ENCODE measurements at places on chromosomes 13 and 19.

DNA sequence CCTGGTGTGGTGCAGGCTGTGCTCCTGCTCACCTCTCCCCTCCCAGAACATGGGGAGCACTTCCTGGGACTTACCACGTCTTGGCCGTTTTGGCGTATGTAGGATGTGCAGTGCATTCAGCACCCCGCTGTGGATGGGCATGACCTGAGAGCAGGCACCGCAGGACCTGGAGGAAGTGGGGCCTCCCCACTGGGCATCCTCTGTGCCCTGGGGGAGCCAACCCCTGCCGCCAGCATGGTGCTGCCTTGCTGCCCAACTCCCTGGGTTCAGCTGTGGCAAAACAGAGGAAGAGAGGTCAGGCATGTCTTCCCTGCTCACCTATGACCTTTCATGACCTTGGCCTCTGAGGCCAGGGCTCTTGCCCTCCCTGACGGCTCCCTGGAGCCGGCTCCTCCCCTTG, 103.5 kb downstream of the RAB20 start:
- no peak for DNase-seq

GRCh38 chr19:14567079-14567478, 4.8 kb downstream of the NDUFB7 start:
- DNase-seq: no peak

DNA sequence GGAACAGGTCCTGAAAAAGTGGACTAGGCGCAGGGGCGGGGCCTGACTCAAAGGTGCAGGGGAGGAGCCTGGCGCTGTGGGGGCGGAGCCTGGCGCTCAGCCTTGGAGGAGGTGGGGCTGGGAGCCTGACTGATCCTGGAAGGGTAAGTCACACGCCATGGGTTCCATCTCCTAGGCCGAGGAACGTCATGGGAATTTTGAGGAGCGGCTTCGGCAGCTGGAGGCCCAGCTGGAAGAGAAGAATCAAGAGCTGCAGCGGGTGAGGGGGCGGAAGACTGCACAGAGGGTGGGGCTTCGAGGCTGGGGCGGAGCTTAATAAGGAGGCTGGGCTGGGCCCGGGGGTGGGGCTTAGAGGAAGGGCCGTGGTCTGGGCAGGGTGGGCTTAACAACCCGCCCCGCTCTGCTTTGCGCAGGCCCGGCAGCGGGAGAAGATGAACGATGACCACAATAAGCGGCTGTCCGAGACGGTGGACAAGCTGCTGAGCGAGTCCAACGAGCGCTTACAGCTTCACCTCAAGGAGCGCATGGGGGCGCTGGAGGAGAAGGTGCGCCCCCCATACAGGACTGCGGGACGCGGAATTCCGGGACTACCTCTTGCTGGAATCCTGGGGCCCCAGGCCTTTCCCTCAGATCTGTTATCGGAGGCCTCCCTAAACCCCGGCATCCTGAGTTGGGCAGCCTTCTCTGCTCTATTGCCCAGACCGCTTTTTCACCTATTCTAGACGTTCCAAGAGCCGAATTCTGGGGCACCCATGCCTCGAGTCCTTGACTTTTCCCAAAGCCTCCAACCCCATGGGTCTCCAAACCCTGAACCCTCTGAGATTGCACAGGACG, 14.5 kb downstream of the PPFIA3 start:
- DNase-seq: no peak

DNA sequence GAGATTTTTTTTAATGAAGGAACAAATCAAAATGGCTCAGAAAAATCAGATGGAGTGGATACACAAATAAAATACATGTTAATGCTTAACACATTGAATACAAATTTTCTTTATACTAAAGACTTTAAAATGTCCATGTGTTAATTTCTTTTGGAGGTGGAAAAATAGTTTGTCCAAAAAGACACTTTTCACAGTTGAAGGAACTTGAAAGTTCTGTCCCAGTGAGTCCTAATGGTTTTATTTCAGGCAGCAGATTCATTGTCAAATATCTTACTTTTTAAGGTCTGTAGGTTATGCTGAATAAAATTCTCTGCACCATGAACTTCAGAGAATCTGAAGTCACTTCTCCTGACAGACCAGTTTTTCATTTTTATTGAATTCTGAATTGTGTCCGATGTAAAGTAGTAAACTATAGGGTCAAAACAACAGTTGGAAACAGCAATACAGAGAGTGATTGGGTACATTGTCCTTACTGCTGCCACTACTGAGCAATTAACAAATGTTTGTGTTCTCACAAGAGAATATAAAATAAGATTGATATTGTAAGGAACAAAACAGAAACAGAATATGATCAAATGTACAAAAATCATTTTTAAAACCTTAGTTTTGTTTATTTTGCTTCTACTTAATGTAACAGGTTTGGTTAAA, 1.6 kb downstream of the LPAR6 start:
- DNase-seq: no peak

DNA sequence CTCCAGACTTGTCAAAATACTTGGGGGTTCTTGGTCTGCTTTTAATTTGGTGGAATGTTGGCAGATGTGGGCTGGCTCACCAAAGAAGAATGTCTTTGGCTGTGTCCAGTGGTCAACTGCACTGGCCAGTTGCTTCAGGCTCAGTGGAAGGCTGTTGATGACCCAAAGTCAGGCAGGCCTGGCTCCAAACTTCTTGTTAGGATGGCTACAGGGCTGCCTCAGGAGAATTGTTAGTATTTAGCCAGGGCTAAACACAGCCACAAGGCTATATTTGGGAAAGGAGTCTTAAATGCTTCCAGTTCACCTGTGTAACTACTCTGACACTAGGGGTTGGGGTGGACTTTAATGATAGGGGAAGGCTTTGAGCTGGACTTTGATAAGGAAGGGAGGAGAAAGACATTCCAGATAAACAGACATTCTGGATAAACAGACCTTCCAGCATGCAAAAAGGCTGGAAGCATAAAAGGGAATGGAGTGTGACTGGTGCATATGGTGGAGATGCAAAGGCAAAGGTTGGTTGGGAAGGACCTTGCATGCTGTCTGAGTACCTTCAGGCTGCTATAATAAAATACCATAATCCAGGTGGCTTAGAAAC, 116.8 kb downstream of the FOXO1 start:
- no peak for DNase-seq

DNA sequence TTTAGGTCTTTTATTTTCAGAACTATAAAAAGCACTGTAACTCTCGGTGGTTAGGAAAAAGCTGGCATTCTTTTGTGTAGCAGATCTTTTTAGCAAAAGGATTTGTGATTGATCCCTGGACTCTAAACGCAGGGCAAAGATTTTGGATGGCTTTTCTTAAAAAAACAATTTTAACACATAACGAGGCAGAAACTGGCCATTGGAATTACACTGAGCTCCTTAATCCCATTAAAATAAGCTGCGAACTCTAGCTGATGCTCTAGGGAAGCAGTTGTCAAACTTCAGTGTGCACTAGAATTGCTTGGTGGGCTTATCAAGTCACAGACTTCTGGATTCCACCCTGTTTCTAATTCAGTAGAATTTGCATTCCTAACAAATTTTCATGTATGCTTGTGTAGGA, 33.8 kb upstream of the NDFIP2 start:
- no peak for DNase-seq

DNA sequence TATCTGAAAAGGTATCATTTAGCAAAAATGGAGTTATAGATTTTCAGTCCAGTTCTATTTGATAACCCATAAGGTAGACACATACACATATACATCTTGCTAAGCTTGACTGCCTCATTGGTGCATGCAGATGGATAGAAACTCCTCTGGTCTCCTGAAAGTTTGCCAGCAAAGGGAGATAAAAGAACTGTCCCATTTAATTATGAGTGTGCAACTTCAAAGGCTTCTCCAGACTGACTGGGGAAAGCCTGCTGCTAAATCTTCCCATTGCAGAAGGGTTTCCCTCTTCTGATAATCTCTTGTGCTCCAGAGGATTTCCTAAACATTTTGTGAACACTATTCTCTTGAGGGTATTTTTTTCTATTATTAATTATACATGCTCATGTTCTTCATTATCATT, 131.9 kb downstream of the ITGBL1 start:
- no peak for DNase-seq

DNA sequence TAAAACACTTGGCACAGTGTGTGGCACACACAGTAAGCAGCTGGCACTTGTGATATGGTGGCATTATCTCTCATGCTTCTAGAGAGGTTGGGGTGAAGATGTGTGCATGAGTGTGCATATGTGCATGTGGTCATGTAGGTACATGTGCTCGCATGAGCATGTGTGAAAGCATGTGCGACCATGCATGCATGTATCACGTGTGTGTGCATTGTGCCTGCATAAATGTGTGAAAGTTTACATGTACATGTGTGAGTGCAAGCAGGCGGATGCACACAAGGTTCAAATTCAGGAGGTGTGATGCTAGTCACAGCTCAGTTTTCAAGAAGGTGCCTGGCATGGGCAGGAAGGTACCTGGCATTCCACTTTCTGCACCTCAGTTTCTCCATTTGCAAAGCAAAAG, 59.0 kb upstream of the UQCRFS1 start:
- no peak for DNase-seq

DNA sequence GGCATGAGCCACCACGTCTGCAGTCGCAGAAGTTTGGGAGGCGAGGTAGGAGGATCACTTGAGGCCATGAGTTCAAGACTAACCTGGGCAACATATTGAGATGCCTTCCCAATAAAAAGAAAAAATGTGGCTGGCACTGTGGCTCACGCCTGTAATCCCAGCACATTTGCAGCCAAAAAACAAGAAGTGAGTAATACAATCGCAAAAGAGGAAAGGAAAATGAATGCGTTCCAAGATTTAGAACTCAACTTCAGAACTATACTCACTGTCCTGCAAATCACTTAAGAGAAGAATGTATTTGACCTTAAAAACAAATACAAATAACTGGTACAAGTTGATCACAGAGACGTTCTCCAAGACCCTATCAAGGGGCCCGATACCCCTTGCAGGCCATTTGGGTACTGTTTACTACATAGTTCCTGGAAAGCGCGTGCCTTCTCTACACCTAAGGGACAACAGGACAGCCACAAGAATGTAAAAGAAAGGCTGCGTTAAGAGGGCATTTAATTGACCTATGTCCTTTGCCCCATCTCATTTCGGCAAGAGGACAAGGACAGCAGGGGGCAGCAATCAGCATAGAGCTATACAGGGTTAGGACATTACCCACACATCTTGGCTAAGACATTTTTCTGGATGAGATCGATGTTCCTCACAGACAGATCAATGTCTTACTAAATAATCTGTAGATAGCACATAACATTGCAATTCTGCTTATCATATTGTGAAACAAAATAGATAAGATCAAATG, 41.3 kb downstream of the FLT3 start:
- no peak for DNase-seq

DNA sequence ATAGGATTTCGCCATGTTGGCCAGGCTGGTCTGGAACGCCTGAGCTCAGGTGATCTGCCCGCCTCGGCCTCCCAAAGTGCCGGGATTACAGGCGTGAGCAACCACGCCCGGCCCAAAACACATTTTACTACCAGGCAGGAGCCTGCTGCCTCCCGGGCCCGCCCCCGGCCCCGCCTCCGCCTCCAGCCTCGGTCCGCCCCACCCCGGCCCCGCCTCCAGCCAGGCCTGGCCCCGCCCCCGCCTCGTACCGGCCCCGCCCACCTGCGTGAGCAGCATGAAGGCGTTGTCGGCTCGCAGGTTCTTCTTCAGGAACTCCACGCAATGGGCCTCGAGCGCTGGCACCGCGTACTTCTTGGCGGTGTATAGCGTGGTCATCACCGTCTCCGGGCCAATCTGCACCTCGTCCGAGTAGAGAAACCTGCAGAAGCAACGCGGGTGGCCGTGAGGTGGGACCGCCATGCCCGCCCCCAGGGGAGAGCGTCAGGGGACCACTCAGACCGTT, 22.7 kb downstream of the BTBD2 start:
- no peak for DNase-seq

DNA sequence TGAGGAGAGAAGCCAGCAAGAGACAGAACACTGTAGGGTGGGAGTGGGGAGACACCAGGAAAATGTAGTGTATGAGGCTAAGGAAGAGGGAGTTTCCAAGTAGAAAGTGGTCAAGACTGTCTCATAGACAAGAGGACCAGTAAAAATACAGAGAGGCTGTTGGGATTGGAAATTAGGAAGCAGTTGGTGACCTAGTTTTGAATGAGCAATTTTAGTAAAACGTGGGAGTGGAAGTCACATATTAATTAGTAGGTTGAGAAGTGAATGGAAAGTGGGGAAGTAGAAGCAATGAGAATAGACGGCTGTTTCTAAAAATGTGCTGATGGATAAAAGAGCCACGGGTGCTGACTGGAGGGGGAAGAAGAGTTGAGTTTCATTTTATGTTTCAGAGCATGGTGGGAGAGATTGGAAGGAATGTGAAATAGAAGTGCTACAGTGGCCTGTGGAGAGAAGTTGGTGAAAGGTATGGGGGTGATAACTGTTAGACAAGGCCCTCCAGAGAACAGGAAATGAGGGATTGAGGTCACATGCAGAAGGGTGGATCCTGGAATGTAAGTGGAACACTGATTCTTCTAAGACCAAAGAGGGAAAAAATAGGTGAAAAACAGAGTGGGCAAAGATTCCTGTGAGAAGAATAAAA, 247.3 kb downstream of the MTUS2 start:
- DNase-seq: no peak

GRCh38 chr13:95382411-95382810, 81.2 kb upstream of the ABCC4 start:
- DNase-seq: no peak

GRCh38 chr19:48283908-48284307, 14.0 kb downstream of the ZNF114 start:
- DNase-seq: no peak

DNA sequence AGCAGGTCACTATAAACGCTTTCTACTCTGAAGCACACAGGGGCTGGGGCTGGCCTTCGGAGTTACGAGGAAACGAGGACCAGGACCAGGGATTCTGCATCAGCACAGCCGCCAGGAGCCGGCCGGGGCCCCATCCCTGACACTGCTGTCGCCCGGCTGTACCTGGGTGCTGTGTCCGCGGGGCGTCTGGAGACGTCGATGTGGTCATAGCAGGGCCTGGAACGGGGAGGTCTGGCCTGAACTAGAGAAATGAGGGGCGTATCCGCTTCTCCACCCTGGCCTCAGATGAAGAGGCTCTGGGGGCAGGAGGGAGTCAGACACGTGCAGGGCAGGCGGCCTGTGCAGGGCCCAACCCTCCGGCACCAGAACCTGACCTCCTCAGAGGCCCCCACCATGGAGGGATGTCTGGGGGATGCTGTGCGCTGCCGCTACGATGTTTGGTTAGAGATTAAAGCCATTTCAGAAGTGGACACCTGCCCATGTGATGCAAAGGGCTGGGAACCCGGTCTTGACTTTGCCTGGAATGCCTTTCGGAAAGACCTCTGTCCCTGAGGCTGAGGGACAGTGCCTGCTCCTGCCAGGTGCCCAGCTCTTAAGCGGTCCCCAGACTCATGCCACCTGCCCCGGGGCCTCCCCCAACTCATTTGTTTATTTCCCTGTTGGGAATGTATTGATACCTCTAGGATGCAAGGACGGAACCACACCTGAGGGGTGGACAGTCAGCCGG, 21.4 kb downstream of the GAS6 start:
- DNase-seq: no peak

GRCh38 chr19:4914736-4915501, 5.6 kb downstream of the UHRF1 start:
- peak; percentile 27 for DNase-seq

GRCh38 chr19:4089400-4089908, 22.8 kb upstream of the ZBTB7A start:
- DNase-seq: no peak
